ENCODE measurements at places on chromosomes 1 and 21. TPM values are rescaled to one million over a fixed set of nuclear protein-coding genes. Genes with fewer than 3 reads are reported as not detected.

RAB7B gene
- total RNA-seq: 1.3 TPM

CFAP141 gene
- total RNA-seq: not detected

LCK gene
- not detected for total RNA-seq

CTSK gene
- total RNA-seq: 5.0 TPM

AUNIP gene
- total RNA-seq: 1.8 TPM

BEND5 gene
- 0.60 TPM for total RNA-seq

AKR7A3 gene
- 0.28 TPM for total RNA-seq

TARBP1 gene
- total RNA-seq: 28.8 TPM

KIF26B gene
- 71.3 TPM for total RNA-seq

AMY1A gene
- not detected for total RNA-seq

PHGDH gene
- 104 TPM for total RNA-seq

RNU11 gene
- not detected for total RNA-seq

CD1C gene
- not detected for total RNA-seq

SPRR4 gene
- not detected for total RNA-seq

C1orf87 gene
- not detected for total RNA-seq

BSDC1 gene
- total RNA-seq: 76.3 TPM

CELA2A gene
- not detected for total RNA-seq

LAX1 gene
- total RNA-seq: not detected

FMO3 gene
- not detected for total RNA-seq

RNU1-4 gene
- total RNA-seq: under 0.01 TPM

DCST1 gene
- not detected for total RNA-seq

DSCAM gene
- not detected for total RNA-seq

LCE1C gene
- total RNA-seq: not detected

PIGP gene
- total RNA-seq: 3.5 TPM

BARHL2 gene
- total RNA-seq: not detected

SDC3 gene
- total RNA-seq: 55.7 TPM

OR2T27 gene
- not detected for total RNA-seq

EIF4G3 gene
- 55.8 TPM for total RNA-seq

PRXL2B gene
- 8.9 TPM for total RNA-seq

LMX1A gene
- total RNA-seq: not detected

BATF3 gene
- 0.42 TPM for total RNA-seq

KCNQ4 gene
- not detected for total RNA-seq

CNR2 gene
- total RNA-seq: not detected

ERRFI1 gene
- 11.9 TPM for total RNA-seq

CRP gene
- not detected for total RNA-seq

Measured in smooth muscle cell of the umbilical artery (primary cell).